ENCODE measurements at places on chromosomes 7 and 10.
A peak's percentile ranks its signal among the peaks of the same experiment; 100 is the strongest.

- peak; percentile 82 for DNase-seq
These were observed at the start of gene NKX2-3 for GRCh38 chr10:99532687-99533495. NKX2-3 (plus strand) TSS chr10:99532942; CDS start chr10:99533132, 190 bp downstream.

- no peak for DNase-seq
These were observed 38.1 kb downstream of the EXOC6 start for GRCh38 chr10:92886334-92886961.

GRCh38 chr7:158369866-158370265 lies 217.8 kb downstream of the PTPRN2 start:
- DNase-seq, result no peak

- no peak for DNase-seq
These were observed 88.0 kb downstream of the CPED1 start for GRCh38 chr7:121076350-121077164.

DNA sequence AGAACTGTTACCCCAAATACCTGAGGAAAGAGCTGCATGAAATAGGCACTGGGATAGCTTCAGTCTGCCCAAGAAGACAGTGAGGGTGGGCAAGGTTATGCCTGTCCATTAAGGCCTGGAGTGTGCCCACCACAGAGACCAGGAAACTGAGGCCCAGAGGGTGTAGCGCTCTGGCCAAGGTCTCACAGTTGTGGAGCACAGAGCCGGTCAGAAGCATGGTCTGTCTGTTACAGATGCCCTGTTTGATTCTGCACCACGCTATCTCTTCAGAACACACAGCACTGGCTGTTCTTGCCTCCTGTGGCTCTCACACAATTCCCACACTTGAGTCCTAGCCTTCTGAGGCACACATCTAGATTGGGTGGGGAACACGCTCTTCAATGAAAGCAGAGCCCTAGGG lies 261.4 kb downstream of the GRID1 start:
- no peak for DNase-seq

GRCh38 chr7:151853896-151854719 lies 22.8 kb downstream of the PRKAG2 start:
- DNase-seq, result no peak

- no peak for DNase-seq
These were observed 5.8 kb downstream of the NEBL start for GRCh38 chr10:20891338-20891714.

DNA sequence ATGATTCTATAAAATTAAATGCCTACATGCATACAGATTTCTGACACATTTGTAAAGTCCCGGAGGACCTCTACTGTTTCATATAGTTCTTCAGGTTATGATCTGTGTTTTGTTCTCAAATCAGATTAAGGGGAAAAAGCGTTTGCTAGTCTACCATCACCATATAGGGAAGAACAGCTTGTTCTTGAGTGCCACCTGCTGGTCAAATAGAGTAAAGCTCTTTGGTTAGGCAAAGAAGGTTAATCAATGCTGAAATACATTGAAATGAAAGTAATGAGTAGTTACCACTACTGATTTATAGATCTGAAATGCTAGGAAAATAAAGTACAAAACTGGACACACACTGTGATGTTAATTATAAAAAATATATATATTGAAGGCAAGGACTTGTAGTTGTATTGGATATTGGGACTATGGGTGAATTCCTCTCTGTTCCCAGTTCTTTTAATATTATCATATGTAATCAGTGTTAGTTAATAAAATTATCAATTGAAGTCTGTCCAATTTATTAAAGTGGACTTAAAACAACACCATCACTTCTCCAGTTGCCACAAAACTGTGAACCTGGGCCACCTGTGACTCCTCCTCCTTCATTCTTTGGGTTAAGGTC lies 72.6 kb upstream of the PDLIM1 start:
- no peak for DNase-seq

DNA sequence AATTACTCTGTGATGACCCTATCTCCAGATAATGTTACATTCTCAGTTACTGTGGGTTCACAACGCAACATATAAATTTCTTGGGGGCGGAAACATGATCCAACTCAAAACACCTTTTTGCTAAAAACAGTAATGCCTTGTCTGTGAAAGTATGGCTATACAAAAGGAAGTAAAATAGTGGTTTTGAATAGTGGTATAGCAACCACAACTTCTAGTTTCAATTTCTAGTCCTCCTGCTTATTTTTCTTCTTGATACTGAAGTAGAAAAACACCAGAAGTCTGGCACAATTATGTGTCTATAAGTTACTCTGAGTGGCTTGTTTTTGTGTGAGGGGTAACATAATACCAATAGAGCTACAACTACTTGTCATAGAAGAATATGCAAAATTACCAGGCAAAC lies 21.5 kb upstream of the ZNF800 start:
- peak; percentile 63 for DNase-seq

GRCh38 chr7:47038621-47039020 lies 543.3 kb downstream of the TNS3 start:
- DNase-seq, result no peak

GRCh38 chr10:69904533-69904932 lies 102.8 kb downstream of the COL13A1 start:
- no peak for DNase-seq

GRCh38 chr10:77371421-77371820 lies 266.2 kb downstream of the KCNMA1 start:
- DNase-seq, result no peak

GRCh38 chr7:111370002-111370401 lies 192.3 kb downstream of the IMMP2L start:
- no peak for DNase-seq

DNA sequence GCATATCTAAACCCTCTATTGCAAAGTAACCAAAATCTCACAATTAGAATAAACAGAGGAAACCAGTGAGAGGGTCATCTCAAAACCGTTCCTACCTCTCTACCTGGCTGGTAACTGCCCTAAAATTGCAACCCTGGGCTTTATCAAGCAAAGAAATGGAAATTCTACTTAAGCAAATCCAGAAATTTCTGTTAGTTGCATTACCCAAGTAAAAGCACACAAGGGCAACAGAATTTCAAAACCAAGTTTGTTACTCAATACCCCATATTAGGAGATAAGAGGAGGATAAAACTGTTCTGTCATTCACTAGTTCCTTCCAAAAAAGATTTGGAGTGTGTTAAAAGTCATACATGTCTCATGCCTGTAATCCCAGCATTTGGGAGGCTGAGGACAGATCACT lies 195.3 kb downstream of the FAM107B start:
- DNase-seq, result no peak

DNA sequence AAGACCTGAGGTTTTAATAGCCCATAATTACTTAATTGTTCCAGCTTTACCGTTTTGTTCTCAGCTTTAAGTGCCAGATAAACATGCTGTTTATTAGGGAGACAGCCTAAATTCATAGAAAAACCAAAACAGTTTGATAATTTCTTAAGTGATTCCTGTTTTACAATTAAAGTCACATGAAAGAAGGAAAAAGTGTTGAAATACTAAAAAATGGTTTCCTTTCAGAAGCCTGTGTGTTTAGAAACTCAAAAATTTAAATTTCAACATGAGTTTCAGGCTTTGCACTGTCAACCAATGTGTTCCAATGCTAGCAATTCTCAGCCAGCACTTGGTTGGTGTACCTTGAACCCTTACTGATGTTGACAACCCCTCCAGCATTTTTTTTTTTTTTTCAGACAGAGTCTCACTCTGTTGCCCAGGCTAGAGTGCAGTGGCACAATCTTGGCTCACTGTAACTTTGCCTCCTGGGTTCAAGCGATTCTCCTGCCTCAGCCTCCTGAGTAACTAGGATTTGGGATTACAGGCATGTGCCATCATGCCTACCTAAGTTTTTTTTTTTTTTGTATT lies 135.3 kb downstream of the ICA1 start:
- DNase-seq, result no peak

DNA sequence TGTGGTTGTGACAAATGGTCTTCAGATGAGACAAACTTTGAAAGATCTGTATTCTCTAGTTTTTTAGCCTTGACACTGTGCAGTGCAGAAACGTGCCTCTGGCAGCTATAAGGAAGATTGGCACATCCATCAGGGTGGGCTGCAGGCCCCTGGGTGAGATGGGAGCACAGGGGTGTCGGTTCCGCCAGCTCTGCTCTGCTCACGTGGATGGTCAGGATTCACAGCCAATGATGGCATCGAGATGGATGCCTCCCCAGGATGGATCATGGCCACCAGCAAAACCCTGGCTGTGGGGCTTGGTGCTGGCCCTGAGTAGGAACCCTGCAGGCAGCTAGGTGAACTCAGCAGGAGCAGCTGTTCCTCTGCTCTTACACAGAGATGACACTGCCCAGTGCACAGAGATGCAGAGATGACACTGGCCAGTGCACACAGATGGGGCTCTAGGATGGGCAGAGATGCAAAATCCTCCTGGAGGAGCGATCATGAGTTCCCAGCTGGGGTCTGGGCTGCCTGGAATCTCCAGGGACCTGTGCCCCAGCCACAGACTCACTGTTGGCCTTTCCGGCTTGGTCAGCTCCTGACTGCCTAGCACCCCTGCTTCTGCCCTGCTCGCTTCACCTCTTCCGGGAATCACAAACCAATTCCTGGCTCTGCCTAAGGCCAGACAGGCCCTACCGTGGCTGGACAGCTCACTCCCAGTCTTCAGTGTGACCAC lies 185.9 kb downstream of the TCERG1L start:
- DNase-seq, result no peak

Data from bone marrow (tissue), 2 donors.